ENCODE measurements at places on chromosomes 7 and 10. TPM values are rescaled to one million over a fixed set of nuclear protein-coding genes. Genes with fewer than 3 reads are reported as not detected.

The ZCCHC24 gene
- polyA plus RNA-seq: 31.4 TPM

The CALHM2 gene
- 11.2 TPM for polyA plus RNA-seq

- DNase-seq: no peak
Observed at GRCh38 chr10:91389636-91390512, 20.3 kb upstream of the HECTD2 start.

- DNase-seq: no peak
Observed at GRCh38 chr10:73782749-73783085, 869 bp downstream of the CHCHD1 start.

DNA sequence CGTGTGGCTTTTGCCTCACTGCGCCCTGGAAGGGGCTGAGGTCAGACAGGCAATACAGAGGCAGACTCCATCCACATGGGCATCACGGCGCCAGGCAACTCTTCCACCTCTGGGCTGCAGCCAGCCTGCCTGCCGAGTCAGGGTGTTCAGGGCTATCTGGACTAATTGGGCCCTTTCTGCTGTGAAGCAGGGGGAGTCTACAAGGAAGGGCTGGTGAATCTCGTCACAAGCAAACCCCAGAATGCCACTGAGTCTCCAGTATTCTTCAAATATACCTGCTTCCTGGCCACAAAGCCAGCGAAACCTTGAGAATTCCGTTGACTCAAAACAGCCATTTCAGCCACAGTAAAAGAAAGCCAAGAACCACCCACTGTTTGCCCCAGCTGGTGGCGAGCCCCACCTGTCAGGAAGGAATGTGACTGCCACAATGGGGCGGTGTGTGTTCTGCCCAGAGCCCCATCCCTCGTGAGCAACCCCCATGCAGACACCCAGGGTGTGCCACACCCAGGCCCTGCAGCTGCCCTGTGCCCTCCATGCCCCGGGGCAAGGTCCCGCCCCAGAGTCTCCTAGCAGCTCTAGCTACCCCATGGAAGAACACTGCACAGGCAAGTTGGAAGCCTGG lies 117.3 kb downstream of the FAM53B start:
- no peak for DNase-seq

The HMX2 gene
- polyA plus RNA-seq: 1.7 TPM

The PLEKHS1 gene
- polyA plus RNA-seq: 0.21 TPM

GRCh38 chr10:22693371-22693784 lies 21.0 kb downstream of the PIP4K2A start:
- DNase-seq: no peak

The DENND2A gene
- polyA plus RNA-seq: 35.1 TPM

DNA sequence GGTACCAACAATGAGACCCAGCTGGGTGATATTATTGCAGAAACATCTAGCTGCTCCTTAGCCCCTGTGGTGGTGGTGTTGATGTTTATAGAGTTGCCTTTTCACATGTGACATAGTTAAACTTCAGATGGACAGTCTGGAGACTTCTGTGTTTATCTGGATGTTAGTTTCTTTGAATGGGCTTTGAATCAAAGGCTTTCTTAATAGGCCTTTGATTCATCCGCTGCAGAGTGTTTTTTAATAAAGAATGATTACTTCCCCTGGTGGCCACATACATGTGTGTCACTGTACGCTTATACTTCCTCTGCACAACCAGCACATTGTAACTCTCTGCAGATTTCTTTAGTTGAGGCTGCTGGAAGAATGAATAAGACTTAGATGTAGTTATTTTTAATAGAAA lies 221.0 kb downstream of the DYNC1I1 start:
- no peak for DNase-seq

DNA sequence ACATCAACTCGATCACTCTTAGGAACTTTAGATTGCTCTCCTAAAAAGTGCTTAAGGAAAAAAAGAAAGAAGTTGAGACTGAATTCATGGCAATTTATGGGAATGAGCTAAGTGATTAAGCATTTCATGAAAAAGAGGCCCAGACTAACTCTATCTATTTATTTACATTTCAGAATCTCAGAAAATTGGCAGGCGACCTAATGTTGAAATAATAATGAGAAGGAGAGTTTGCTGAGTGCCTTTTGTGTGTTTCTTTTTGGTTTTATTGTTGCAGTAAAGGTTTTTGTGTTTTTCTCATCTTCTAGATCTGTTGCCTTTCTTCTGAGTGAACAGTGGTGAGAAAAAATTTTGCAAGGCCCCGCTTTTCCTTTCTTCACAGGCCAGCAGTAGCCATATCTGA lies 3.8 kb downstream of the GRK5 start:
- DNase-seq: no peak

GRCh38 chr10:38054361-38054797 lies 39.8 kb upstream of the ZNF37A start:
- DNase-seq: no peak

DNA sequence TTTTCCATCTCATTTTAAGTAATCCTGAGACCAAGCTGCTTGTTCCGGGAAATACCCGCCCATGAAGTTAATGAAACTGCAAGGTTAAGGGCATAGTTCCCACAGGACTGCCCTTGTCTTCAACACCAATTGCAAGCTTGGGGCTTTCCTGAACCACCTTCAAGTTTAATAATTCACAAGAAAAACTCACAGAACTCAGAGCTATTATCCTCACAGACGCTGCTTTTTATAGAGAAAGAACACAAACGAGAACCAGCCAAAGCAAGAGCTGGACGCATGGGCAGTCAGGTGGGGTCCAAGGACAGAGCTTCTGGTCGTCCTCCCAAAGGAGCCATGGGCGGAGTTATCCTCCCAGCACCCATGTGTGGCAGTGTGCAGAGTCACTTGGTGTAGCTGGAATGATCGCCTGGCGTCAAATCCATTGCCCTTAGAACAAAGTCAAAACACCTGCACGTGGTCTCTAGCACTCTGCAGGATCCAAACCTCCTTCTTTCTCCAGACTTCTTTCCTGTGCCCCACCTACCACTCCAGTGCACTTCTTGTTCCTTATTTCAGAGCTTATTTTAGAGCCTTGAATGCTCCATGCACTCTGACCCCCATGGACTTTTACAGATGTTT lies 56.7 kb downstream of the SNX10 start:
- no peak for DNase-seq

The CPED1 gene
- 44.4 TPM for polyA plus RNA-seq

GRCh38 chr7:82110146-82110840 lies 333.3 kb downstream of the CACNA2D1 start:
- no peak for DNase-seq

DNA sequence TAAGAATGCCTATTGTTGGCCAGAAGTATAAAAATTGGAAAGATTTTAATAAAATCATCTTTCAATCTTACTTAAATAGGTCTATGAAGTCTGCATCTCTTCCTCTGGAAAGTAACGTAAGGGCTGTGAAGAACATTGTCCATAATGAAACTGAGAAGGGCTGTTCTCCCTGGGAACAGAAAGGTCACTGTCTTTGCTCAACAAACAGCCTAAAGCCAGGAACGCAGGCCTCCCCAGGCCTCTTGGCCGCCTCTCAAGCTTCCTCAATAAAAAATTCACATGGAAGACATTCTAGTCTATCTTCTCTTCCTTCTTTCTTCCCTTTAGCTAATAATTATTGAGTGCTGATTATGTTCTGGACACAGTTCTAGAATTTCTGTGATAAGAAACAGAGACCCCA lies 9.1 kb upstream of the IDI2 start:
- DNase-seq: no peak

- no peak for DNase-seq
Observed at GRCh38 chr7:140057143-140057535, 5.6 kb downstream of the PARP12 start.

GRCh38 chr7:33143996-33144718 lies 14.8 kb downstream of the BBS9 start:
- no peak for DNase-seq

The NRCAM gene
- polyA plus RNA-seq: 13.7 TPM

- DNase-seq: no peak
Observed at GRCh38 chr7:25031432-25031831, 51.5 kb upstream of the OSBPL3 start.

DNA sequence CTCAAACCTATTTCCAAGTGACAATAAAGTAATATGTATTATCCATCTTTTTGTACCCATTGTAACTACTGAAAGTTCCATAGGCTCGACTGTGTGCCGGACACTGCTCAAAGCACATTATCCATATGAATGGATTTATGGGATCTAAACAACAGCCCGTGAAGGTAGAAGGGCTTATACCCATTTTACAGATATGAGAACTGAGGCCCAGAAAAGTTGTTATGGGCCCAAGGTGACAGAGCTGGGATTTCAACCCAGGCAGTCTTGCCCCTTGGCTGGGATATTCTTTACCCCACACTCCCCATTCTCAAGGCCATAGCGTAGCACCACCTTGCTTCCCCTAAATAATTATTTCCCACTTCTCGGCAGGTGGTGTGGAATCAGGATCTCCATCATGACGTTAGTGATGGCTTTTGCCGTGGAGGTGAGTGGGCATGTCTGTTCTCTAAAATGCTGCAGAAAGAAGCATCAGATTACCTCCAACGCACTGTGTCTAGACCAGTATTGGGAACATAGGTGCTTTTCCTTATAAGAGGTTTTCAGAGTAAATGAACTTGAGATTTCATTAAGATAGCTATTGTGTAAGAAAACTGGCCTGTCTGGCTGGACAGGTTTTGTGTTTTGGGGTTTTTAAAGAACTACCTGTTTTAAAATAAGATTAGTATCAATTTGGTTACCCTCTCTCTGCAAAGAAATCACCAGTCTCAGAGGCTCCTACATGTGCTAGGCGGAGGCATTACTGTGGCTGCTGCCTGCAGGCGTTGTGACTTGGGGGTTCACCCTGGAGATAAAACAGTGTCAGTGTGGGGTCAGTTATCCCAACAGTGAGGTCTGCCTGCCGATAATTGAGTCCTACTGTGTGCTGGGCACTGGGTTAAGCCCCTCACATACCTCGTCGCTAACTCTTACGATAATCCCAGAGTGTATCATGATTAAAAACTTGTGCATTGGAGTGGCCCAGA lies 85.1 kb upstream of the SDK1 start:
- no peak for DNase-seq

DNA sequence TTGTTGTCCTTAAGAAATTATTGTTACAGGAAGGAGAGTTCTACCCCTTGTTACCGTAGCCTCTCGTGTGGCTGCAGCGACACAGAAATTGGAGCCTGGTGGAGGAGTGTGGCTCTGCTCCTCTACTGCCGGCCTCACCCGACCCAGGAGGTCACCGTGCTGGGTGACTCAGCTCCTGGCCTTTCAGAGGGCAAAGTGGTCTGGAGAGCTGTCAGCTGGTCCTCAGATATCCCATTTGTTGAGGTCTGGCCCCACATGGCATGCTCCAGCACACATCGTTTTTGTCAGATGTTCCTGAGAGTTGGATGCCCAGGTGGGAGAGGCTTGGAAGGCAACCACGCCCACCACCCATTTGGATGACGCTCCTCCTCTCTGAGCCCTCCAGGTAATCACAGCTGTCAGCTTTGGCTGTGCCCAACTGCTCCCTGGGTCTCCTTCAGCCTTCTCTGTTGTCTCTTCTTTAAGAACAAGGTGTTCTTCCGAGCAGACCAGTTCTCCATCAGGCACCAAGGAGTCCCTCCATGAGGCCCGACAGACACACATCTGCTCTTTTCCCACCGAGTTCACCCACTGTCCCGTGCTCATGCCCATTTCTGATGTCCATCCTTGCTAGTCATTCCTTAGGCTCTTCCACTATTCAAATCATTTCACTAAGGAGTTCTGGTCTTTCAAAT lies 80.3 kb downstream of the RAMP3 start:
- no peak for DNase-seq

The WNT16 gene
- polyA plus RNA-seq: not detected

- DNase-seq: no peak
Observed at GRCh38 chr10:123446449-123447156, 219.6 kb upstream of the GPR26 start.

- no peak for DNase-seq
Observed at GRCh38 chr10:4945766-4946717, 17.2 kb upstream of the AKR1C1 start.

GRCh38 chr7:105642264-105642663 lies 61.0 kb upstream of the EFCAB10 start:
- DNase-seq: no peak

- DNase-seq: no peak
Observed at GRCh38 chr10:76285012-76285411, 853.6 kb downstream of the LRMDA start.

GRCh38 chr7:106205621-106206222 lies 79.1 kb downstream of the NAMPT start:
- no peak for DNase-seq
